Motor neuron (in vitro differentiated cells): ENCODE measurements at places on chromosomes 7 and 10. TPM values are rescaled to one million over a fixed set of nuclear protein-coding genes. Genes with fewer than 3 reads are reported as not detected.

Gene FRMD4A
- 40.9 and 49.0 TPM in 2 replicates for total RNA-seq

Gene MMRN2
- total RNA-seq, result 2.2 and 2.6 TPM in 2 replicates

Gene OR2A7
- total RNA-seq, result 0.46 TPM in 1 of 2 replicates, not detected in the other

Gene SBDS
- 62.3 and 71.4 TPM in 2 replicates for total RNA-seq

Gene MYL7
- total RNA-seq, result not detected in 2 replicates

Gene TCAF2
- total RNA-seq, result 0.41 and 0.67 TPM in 2 replicates

Gene DOCK4
- 19.8 and 33.7 TPM in 2 replicates for total RNA-seq

Gene SPDYE2B
- not detected in 2 replicates for total RNA-seq

Gene ACSL5
- total RNA-seq, result 0.08 and 0.09 TPM in 2 replicates

Gene FEZF1
- total RNA-seq, result 0.11 TPM in 1 of 2 replicates, not detected in the other

Gene MRPL32
- 74.1 and 84.9 TPM in 2 replicates for total RNA-seq

Gene ZFAND2A
- 22.5 and 26.0 TPM in 2 replicates for total RNA-seq

Gene CALHM1
- 0.29 and 0.30 TPM in 2 replicates for total RNA-seq

Gene PPP2R2D
- total RNA-seq, result 27.0 and 34.0 TPM in 2 replicates

Gene GSDME
- total RNA-seq, result 17.3 and 24.0 TPM in 2 replicates

Gene FGFR2
- total RNA-seq, result 19.2 and 21.2 TPM in 2 replicates

Gene AKR1C3
- total RNA-seq, result 1.3 and 1.6 TPM in 2 replicates

Gene HOXA2
- total RNA-seq, result 9.2 and 12.5 TPM in 2 replicates

Gene ARPC1A
- total RNA-seq, result 97.3 and 98.5 TPM in 2 replicates

Gene GRM3
- total RNA-seq, result 0.19 TPM in 1 of 2 replicates, not detected in the other
